ENCODE measurements at places on chromosomes 6 and 20.

GRCh38 chr6:30894935-30895334, 10.6 kb downstream of the DDR1 start:
- DNase-seq, result no peak

DNA sequence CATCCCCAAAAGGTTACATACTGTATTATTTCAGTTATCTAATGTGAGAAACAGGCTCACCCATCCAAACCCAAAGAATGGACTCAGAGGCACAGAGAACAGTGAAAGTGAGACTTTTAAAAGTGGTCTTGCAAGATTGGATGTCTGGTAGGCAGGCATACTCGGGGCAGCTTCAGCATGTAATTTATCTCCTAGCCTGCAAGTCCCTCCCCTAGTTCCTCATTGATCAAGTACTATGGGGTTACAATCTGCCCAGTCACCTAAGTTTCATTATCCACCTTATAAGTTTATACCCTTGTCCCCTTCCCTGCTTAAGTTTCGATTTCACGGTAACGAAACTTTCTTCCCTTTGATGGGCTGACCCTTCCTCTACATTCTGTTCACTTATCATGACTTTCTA, 20.8 kb upstream of the ZNF451 start:
- no peak for DNase-seq

GRCh38 chr6:143964674-143965081, 43.4 kb downstream of the PLAGL1 start:
- DNase-seq, result no peak

GRCh38 chr6:135514706-135515105, 17.2 kb upstream of the AHI1 start:
- DNase-seq, result no peak

GRCh38 chr6:3337521-3338350, 79.0 kb downstream of the PSMG4 start:
- DNase-seq, result no peak

- DNase-seq, result no peak
These were observed 37.7 kb upstream of the ZNFX1 start for GRCh38 chr20:49315580-49315979.

All from activated CD4-positive, alpha-beta T cell treated with anti-CD3 and anti-CD28 coated beads for 4 hours (primary cell).